Breast epithelium (tissue), 4 donors: ENCODE measurements at places on chromosomes 7 and 10.

DNA sequence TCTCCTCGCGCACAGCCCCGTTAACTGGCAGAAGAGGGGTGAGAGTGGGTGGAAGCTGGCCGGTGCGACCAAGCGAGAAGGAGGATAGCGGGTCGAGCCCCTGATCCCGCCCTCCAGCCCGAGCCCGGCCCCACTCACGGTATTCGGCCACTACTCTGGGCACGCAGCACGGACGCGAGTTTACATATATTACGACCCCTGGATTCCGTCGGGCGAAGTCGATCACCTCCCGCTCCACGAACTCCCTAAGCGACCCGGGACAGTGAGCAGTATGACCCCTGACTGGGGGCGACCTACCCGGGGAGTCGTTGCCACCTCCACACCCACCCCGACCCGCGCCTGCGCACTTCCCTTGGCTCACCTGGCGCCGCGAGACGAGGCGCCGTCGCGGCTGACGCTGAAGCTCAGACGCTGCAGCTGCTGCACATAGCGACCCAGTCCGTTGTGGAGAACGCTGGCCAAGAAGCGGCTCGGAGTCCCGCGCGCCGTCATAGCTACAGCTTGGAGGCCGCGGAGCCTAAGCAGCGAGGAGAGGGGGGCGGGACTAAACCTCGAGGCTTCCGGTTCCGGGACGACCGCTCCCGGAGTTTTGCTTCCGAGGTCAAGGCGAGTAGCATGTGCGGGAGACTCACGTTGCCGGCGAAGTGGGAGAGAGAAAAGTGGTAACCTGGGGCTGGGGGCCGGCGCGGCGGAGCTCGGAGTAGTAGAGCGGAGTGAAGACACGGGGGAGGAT, at the start of the genes MRPL43 and TWNK:
Gene MRPL43 (minus strand): TSS at position 546 of the 733 bp plus-strand sequence. CDS start 54 bp downstream, at position 492.
Gene TWNK (plus strand): TSS at position 592 of the 733 bp plus-strand sequence. CDS start 668 bp downstream, outside the sequence.
- H3K4me1 ChIP-seq = peaks cover 12% of the 10 kb centered on the region
- H3K36me3 ChIP-seq = no peaks in the 10 kb centered on the region
- H3K4me3 ChIP-seq = peak within 1 kb of the TSS; percentile 66

GRCh38 chr7:95342642-95343307, 18.4 kb upstream of the PON1 start:
- no peak overlapping the region for H3K27ac ChIP-seq
- no peaks in the 10 kb centered on the region for H3K4me1 ChIP-seq
- no peak for DNase-seq
- no peak overlapping the region for H3K4me3 ChIP-seq

DNA sequence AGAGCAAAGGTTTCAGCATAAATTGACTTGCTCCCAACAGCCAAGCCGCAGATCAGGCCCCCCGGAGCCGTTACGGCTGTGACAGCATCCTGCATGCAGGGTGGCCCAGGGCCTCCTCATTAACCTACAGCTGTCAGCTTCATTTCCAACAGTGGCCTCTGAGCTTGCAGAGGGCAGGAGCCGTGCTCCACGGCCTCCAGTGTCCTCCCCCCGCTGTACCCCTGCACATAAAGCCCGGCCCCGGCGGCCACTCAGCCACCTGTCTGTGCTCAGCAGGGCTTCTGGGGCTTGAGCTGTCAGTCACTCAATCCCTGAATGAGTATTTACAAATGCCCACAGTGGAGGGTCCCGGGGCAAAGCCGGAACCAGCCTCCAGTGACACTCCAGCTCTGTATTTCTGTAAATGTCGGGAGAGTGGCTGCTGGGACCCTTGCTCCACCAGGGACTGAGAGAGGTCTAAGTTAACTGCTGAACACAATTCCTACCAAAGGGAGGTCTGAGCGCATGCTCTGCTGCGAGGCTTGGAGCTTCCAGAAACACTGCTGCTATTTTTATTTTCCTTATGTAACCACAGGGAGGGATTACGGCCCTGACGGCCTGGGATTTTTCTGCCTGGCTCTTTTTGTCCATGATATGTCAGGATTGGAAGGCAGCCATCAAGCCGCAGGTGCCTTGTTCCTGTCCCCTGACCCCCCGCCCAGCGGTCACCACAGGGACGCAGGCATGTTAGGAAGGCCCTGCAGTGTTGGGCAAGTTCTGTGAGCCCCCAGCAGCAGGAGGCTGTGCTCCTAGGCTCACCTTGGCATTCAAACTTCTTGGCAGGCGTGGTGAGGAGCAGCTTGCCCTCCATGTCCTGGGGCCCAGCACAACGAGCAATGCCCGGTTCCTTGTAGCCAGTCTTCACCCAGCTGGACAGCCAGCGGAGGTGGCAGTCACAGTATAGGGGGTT, 165.0 kb downstream of the SLIT1 start:
- H3K4me1 ChIP-seq = no peaks in the 10 kb centered on the region
- DNase-seq = no peak
- H3K36me3 ChIP-seq = no peaks in the 10 kb centered on the region
- no peak overlapping the region for H3K27ac ChIP-seq
- H3K4me3 ChIP-seq = no peak overlapping the region
- no peaks in the 10 kb centered on the region for H3K27me3 ChIP-seq

DNA sequence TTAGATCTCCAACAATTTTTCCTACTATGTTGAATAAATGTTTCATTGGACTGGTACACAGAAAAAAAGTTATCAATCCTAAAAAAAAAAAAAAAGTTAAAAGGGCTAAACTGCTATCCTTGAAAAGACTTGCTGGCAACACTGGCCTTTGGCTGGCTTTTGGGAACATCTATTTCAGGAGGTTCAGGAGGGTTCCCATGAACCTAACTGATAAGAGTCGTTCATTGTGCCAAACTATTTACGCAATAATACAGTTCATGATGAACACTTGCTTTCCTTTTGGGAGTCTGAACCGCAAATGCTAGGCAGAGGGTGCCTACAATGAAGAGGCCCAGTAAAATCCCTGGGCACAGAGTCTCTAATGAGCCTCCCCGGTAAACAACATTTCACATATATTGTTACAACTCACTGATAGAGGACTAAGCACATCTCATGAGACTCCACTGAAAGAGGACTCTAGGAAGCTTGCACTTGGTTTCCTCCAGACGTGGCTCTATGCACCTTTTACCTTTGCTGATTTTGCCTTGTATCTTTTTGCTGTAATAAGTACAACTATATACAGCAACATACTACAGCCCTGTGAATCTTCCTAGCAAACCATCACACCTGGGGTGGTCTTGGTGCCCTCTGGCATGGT, 45.0 kb downstream of the ZFAND4 start:
- H3K27me3 ChIP-seq = no peaks in the 10 kb centered on the region
- H3K4me3 ChIP-seq = no peak overlapping the region
- H3K27ac ChIP-seq = no peak overlapping the region
- no peak for DNase-seq
- peaks cover 4% of the 10 kb centered on the region for H3K36me3 ChIP-seq
- no peaks in the 10 kb centered on the region for H3K4me1 ChIP-seq
